SHP77 treated with DMSO at 0.1 percent for 48 hours (cell line): ENCODE measurements at places on chromosomes 2 and 18.

GRCh38 chr2:196286821-196287220 is 115.4 kb upstream of the STK17B start:
- no peak for DNase-seq

- DNase-seq, result no peak
Observed at GRCh38 chr2:136863874-136864273, 98.5 kb downstream of the THSD7B start.

- DNase-seq, result no peak
Observed at GRCh38 chr18:77081390-77081778, 51.2 kb downstream of the MBP start.

GRCh38 chr18:9823805-9824473 is 61.8 kb upstream of the TXNDC2 start:
- DNase-seq, result no peak

DNA sequence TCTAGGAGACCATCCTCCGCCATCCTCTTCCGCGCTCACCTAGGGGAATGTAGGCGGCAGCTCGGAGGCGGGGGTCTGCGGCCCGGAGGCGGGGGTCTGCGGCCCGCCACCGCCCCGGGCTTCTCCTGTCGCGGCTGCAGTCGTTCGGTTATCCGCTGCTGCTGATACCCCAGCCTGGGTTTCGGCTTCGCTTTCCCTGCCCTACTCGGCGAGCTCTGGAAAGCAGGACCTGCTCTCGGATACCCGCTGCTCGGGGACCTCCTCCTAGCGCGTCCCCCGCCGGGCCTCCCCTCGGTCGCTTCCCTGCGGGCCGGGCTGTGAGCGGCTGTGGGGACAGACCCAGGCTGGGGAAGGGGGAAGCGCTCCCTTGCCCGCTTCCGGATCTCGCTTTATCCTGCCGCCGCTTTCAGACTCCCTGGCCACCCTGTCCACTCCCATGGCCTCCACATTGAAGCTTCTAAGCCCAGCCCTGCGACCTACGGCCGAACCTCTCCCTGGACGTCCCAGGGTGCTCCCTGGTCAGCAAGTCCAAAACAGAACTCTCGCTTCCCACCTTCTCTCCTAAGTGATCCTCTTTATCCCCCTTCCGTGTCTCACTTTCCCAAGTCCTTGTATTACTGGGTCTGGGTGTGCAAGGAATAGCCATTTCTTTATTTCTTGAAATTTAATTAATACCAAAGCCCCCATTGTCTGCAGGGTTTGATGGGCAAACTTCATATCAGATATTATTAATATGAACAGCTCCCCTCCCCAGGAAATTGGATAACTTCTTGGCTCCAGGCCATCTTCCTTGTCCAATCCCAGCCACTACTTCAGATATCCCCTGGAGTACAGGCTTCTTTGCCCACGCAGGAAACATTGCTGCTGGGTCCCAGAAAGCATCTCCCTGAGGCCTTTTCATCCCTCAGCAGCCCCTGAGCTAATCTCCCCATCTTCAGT is 769 bp downstream of the FKBP1B start:
- DNase-seq, result no peak
